ENCODE measurements at places on chromosomes 3 and 15.
A peak's percentile ranks its signal among the peaks of the same experiment; 100 is the strongest.

GRCh38 chr3:152021951-152022461 lies 148.6 kb downstream of the SUCNR1 start:
- ATAC-seq, result no peak

DNA sequence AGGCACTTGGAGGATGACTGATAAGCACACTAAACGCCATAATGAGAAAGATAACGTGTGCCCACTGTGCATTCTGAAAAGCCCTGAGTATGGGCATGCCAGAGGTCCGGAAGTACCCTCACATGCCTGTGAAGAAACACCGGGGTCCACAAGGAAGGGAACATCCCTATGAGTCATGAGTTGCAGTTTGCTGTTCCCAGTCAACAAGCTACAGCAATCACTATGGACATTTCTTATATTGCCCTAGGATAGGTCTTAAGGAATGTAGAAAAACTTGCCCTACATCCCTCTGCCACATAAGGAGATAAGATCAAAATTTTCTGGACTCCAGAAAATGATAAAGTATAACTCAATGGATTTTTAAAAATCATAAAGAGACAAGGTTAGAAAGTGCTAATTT lies 9.9 kb downstream of the MB21D2 start:
- no peak for ATAC-seq

DNA sequence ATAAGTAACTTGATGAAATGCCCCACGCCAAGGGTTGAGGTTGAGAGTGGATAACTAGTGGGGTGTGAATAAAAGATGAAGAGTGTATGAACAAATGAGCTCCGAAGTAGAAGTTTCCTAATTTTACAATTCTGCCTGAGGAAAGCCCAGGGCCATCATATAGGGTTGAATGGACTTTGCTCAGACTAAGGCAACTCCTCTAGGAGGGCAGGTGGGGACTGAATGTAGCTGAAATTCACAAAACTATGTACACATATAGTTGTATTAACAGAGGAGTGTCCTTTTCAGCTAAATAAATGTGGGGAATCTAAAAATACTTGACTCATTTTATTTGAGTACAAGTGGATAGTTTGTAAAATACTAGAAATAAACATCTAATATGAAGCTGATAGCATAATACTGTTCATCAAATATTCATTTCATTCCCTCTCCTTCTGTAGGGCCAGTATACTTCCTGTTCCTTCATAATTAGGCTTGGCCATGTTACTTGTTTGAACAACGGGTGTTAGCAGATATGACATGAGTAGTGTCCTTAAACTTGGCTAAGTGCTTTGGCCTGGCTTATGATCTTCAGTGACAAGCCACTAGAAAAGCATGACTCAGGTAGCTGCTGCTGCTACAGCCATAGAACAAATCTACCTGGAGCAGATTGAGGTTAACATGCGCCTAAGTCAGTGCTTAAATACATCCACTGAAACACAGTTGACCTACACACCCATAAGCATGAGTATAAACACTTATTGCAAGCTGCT lies 26.5 kb downstream of the PLSCR1 start:
- ATAC-seq, result no peak

GRCh38 chr3:15148614-15149013 lies 49.7 kb upstream of the RBSN start:
- ATAC-seq, result peak; percentile 87

DNA sequence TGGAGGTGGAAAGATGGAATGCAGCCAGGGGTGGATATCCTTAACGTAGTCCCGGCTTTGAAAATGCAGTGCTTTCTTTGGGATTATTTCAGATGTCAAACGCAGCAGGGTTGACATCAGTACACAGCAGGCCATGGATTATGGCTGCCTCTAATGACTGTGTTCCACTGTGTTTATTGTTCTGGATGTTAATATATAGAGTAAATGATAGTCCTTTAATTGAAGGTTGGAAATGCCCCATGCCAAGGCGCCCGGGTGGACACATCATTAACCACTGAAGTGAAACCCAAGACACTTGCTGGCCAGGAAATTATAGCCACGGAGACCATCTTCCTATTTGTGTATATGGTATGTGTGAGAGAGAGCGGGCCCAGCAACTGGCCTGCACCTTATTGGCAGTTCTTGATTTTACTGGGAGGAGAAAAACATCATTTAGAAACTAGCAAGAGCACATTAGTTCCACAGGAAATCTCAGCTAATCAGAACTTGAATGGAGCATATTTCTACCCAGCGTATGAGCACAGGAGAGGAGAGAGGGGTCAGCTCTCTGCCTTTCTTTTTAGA lies 254.9 kb upstream of the RASGRP1 start:
- no peak for ATAC-seq

GRCh38 chr3:42661593-42662022 lies 8.1 kb downstream of the ZBTB47 start:
- no peak for ATAC-seq

DNA sequence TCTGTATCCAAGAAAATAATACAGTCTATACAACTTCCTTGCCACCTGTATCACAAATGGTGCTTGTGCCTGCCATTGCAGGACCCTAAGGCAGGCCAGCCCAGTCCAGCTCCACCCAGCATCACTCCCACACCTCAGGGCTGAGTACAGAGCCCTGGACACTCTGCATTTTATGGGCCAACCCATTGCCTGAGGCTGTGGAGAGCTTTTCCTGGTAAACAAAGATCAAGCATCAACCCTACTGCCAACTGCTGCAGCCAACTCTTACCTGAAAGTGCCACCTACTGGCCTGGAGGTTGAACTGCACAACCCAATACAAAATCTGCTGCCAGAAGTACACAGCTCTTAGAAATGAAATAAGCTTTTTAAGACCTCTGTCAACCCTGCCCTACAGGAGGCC lies 1082.2 kb downstream of the NAALADL2 start:
- ATAC-seq, result no peak

DNA sequence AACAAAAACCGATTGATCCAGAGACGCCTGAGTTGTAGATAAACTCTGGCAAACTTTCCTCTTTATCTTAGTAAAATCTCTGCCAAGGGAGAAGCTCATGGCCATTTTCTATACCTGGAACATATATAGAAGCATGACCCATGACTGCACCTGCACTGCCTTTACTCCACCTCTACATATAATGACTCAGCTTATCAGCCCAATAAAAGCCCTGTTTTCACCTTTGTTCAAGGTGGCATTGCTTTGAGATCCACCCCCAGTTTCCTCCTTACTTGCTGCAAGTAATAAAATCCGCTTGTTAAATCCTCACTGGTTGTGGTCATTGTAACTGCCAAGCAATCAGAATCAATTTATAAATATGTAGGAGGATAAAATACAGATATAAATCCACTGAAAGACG lies 1280.4 kb downstream of the NSUN3 start:
- ATAC-seq, result no peak

- no peak for ATAC-seq
These were observed 90.8 kb upstream of the TNFAIP8L3 start for GRCh38 chr15:51185213-51186159.

DNA sequence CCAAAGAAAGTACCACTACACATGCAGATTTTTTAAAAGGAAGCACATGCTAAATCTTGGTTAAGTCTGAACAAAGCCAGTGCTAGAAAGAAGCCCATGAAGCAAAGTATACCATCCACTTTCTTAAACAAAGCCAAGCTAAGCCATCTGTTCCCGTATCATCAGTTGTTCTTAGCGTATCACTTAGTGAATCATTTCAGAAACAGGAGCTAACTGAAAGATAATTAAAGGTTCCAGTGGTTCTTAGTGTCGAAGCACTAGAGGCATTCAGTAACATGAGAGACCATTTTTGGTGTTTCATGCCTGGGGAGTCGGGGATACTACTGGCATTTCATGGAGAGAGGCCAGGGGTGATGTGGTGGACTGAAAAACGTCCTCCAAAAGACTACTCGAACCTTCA lies 12.8 kb downstream of the UBXN7 start:
- ATAC-seq, result no peak

GRCh38 chr15:34986771-34987480 lies 1.2 kb downstream of the ZNF770 start:
- peak; percentile 1 for ATAC-seq

DNA sequence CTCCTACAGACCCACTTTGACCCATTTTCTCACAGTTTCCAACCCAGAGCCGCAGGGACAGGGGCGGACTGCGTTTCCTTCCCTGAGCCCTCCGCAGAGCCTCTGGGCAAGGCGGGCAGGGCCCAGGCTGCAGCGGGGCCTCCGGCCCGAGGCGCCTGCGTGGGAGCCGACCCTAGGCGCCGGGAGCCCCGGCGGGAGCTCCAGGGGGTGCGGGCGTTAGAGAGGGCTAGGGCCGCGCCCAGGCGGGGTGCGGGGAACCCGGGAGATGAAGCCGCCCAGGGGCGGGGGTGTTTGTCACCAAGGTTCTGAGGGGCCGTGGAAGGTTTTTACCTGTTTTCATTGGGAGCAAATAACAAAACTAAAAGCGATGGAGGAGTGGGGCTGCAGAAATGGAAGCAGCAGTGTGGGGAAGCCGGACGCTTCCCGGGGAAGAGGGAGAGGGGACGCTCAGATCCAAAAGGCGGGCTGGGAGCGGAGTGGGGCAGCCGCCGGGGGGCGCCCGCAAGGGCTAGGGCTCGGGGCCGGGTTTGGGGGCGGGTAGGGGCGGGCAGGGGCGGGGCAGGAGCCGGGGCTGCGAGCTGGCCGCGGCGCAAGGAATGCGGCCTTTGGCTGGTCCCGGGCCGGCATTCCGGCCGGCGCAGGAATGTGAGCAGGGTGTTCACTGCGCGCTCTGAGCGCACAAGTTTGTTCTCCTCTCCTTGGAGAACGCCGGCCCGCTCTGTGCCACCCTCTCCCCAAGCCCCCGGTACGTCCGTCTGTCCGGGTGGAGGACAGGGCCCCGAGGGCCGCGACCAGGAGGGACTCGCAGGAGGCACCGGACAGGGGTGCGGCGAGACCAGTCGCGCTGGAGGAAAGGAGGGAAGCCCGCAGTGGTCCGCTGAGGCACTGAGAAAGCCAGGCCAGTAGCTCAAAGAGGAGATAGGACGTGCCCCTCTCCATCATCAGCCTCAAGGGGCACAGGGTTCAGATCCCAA lies 61.1 kb downstream of the AMOTL2 start:
- no peak for ATAC-seq

GRCh38 chr3:77873598-77873997 lies 833.7 kb downstream of the ROBO2 start:
- ATAC-seq, result no peak
